ENCODE measurements at places on chromosomes 5 and 9.

GRCh38 chr5:14110680-14111079, 32.5 kb upstream of the TRIO start:
- DNase-seq = no peak

DNA sequence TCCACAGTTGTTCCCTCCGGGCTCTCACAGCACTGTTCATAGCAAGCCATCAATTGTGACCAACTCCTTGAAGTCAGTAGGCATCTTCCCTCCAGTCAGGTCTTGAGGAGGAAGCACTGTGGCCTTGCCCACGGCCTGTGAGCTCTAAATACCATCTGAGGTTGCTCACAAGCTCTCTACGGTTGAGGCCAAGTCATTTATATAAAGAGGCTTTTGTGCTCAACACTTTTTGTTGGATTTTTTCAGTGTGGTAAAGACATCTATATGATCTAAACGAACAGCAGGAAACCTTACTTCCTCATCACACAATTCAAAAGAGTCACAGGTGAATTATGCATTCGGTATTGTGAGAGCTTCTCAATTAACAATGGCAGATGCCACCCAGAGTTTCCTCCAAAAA, 97.3 kb downstream of the ZNF462 start:
- DNase-seq = no peak

DNA sequence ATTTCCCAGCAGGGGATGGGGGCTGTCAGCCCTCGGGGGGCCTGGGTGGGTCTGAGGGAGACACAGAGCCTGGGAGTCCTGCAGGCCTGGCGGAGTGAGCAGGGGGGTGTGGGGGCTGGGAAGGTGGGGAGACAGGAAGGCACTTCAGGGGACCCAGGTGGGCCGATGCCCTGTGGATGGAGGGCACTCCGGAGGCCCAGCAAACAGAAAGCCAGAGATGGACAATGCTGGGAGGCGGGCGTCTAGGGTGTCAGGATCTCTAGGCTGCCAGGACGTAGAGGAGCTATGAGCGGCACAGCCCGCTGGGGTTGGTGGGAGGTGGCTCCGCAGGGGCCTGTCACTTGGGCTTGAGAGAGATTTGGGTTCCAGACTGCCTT, 87.6 kb upstream of the COL5A1 start:
- DNase-seq = no peak

GRCh38 chr5:106171132-106171531, 1499.6 kb downstream of the EFNA5 start:
- DNase-seq = no peak

DNA sequence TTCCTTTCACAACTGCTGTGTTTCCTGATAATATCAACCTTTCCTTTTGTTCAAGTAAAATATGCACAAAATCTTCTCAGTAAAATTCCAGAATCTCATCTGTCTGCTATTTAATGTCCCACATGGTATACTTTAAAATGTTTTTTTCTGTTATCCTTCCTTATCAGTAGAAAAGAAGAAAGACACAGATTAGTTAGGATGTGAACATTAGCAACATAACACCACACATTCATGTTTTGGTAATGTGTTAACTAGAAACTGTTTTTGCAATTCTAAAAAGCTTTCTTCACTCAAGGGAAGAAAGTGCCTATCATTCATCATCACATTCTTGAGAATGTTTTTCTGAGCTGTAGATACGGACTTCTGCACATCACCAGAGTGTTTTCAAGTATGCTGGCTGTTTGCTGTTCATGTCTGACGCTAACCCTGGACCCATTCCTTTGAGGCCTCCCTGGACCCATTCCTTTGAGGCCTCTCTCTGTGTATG, 10.5 kb upstream of the ARSB start:
- no peak for DNase-seq

- DNase-seq = no peak
Measured at GRCh38 chr5:145497052-145497451, 338.1 kb downstream of the PRELID2 start.

DNA sequence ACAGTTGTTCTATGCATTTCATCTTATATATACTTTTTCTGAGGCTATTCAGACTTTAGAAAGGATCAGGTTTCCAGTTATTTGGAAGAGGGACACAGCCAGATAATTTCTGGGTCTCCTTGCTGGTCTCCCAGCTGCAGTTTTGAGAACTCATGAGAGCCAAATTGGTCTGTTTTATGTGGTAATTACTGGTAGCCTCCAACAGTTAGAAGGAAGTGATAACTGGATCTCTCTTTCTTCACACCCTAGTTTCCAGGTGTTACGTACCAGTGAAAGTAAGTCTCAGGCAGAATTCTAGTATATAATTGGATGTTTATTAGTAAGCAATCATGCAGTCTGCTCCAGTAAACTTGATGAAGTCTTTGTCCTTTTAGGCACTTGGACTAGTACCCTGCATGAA, 63.2 kb upstream of the RPS23 start:
- no peak for DNase-seq

- no peak for DNase-seq
Measured at GRCh38 chr5:133461796-133462516, 150.4 kb downstream of the FSTL4 start.

- no peak for DNase-seq
Measured at GRCh38 chr9:104931256-104931655, 3.3 kb upstream of the ABCA1 start.

DNA sequence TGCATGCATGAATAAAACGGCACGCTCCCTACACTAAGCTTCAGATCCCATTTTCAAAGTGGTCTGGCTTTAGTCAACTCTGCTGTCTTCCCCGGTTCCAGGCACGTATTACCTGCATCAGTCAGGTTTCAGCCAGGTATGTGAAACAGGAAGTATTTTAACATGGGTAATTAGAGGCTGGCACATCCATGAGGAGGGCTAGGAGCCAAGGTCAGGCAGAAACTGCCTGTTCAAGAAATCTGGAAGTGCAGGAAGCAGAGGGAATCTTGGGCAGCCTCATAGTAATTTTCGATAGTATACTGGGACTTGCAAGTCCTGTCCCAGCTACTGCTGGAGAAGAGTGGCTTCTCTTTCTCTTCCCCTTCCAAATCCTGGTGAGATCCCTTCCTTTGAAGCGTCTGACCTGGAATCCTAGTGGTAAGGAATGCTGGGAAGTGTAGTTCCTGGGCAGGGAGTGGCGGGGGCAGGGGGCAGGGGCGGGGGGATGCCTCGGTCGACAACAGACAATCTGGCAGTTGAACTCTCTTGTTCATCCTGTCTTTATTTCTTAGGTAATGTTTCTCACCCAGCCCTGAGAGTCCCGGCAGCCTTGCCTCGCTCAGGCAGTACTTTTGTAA, 403.1 kb downstream of the TLE4 start:
- no peak for DNase-seq

DNA sequence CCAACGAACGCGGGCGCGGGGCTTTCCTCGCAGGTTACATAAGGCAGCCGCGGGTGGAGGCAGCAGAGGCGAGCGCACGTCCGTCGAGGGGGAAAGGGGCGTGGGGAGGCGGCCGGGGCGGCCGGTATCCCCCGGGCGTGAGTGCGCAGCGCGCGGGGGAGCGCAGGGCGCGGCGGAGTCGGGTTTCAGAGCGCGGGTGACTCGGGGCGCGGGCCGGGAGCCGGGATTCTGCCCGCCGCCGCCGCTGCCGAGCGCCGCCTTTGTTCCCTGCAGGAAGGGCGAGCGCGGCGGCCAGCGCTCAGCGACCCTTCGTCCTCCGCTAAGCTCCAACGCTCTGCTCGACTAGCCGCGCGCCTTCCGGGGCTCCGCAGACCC, at the start of gene COL15A1:
Gene COL15A1 (plus strand): TSS at position 226 of the 375 bp plus-strand sequence. CDS start 155 bp downstream, outside the sequence.
- DNase-seq = no peak

GRCh38 chr9:128438343-128439109, 17.3 kb upstream of the ODF2 start:
- peak; percentile 97 for DNase-seq
